ENCODE measurements at places on chromosomes 5 and 9. TPM values are rescaled to one million over a fixed set of nuclear protein-coding genes. Genes with fewer than 3 reads are reported as not detected.

SERF1A gene
- 7.0 TPM for total RNA-seq

GRCh38 chr5:178252258-178252657, 19.7 kb upstream of the PHYKPL start:
- no peak for DNase-seq

DNA sequence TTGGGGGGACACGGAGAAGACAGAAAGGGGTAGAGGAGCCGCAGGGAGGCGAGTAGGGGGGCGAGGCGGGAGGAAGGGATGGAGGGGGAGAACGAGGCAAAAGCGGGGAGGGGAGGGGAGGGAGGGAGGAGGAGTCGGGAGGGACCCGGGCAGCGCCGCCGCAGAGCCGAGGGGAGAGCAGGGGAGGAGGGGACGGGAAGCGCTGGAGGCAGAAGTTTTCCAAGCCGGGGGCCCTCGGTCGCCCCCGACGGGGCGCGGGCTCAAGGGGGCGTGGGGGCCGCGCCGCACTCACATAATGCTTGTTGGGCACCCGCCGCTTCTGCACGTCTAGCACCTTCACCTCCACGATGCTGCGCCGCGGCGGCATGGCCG, 353 bp downstream of the SH3PXD2B start:
- DNase-seq: no peak

- no peak for DNase-seq
Measured at GRCh38 chr5:117084067-117084466, 509.4 kb upstream of the SEMA6A start.

OTULINL gene
- total RNA-seq: 4.9 TPM

ARSK gene
- 4.1 TPM for total RNA-seq

NKD2 gene
- total RNA-seq: 2.8 TPM

HNRNPAB gene
- 83.4 TPM for total RNA-seq

FOXD4L4 gene
- not detected for total RNA-seq

NSD1 gene
- total RNA-seq: 33.6 TPM

- DNase-seq: no peak
Measured at GRCh38 chr9:98962861-98963260, 19.2 kb downstream of the COL15A1 start.

GFPT2 gene
- total RNA-seq: 13.3 TPM

DNA sequence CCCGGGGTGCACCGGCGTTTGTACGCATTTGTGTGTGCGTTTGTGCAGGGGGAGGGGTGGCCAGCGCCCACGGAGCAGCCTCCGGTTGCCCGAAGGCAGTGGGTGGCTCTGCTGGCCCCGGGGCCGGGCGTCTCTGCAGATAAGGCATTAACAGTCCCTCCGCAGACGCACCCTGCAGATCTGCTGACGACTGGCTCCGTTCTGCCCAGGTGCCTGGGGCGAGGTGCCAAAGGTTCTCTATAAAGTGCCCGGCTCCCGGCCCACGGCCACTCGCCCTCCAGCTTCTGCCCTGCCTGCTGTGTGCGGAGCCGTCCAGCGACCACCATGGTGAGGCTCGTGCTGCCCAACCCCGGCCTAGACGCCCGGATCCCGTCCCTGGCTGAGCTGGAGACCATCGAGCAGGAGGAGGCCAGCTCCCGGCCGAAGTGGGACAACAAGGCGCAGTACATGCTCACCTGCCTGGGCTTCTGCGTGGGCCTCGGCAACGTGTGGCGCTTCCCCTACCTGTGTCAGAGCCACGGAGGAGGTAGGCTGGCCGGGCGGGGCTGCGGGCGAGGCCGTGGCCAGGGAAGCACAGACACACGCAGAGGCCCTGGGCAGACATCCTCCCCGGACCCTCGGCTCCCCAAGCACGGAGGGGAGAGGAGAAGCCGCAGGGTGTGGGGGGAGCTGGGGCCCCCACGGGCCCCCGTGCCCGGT, at the start of gene SLC6A19:
SLC6A19 (plus strand) TSS at position 269 of the 699 bp plus-strand sequence; CDS start at position 325, 56 bp downstream.
- peak; percentile 32 for DNase-seq

DNA sequence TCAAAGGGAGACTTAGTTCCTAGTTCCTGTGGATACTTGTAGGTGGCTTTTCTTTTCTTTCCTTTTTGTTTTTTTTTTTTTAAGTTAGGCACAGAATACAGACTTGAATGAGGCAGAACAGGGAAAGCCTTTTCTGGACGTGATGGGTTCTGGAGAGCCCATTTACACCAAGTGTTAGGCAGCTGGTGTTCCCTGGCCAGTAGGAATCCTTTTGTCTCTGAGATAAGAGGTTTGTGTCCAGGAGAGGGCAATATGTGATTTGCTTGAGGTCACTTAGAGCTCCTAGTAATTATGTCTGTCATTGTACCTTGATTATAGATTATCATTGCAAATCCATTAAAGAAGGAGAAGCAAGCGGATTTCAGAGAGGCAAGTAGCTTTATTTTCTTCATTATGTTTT, 9.1 kb downstream of the MEGF10 start:
- no peak for DNase-seq

TTC16 gene
- 0.48 TPM for total RNA-seq

- DNase-seq: no peak
Measured at GRCh38 chr9:75019022-75019421, 9.1 kb downstream of the CARNMT1 start.

DNA sequence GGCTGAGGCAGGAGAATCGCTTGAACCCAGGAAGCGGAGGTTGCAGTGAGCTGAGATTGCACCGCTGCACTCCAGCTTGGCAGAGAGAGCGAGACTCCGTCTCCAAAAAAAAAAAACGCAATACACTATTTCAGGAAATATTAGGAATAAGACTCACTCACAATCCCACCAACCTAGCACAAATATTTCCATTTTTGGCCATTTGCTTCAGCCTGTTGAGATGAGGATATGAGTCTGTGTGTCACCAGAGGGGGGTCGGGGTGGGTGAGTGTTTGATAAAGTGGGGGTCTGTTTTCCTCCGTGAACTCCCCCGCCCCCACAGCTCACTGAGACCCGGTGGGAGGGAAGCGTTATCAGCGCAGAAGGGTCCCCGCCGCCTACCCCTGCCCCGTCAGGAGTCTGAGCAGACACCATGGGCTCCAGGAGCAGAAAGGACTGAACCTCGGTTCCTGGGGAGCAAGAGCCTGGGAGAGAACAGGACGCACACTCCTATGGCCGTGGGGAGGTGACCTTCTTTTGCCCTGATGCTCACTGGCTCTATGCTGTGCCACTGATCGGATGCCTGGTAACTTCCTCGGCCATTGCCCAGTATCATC, 153.8 kb upstream of the PHYKPL start:
- DNase-seq: no peak

GRCh38 chr5:1867114-1867814, 15.5 kb downstream of the IRX4 start:
- DNase-seq: no peak

DNA sequence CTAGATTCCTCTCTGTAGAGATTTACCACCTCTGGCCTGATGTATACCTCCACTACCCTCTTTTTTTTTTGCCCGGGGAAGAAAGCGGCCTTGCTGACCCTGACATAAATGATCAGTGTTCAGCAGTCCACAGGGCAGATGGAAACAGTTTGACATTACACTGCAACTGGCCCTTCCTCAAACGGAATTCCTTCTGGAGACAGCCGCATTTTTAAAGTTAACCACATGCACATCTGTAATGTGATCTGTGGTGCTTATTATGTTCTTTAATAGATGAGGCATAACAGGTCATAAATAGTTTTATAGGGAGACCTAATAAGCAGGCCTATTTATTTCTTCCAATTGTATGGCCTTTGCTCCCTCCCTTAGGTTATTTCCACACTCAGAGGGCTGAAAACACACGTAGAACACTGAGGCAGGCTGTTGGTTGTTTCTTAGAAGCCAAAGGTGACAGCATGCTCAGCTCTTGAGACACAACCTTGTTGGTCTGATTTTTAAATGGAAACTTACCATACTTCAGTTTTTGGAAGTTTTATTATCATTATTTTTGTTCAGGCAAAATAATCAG, 84.0 kb upstream of the APC start:
- no peak for DNase-seq

SAPCD2 gene
- total RNA-seq: 0.22 TPM

DNA sequence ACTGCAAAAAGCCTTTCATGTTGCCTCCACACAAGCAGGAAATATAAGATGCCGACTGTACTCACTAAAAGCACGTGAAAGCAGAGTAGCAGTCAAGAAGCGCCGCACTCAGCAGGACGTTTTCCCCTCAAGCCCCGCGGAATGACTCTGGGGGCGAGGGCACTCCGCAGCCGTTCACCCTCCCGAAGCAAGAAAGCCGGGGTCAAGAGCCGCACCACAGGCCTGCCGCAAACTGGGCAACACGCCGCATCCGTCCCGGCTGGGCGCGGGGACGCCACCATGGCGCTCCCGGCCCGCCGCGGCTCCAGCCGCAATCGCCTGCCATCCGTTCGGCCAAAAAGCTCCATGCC, 364 bp downstream of the RPS6 start:
- peak; percentile 64 for DNase-seq

DNA sequence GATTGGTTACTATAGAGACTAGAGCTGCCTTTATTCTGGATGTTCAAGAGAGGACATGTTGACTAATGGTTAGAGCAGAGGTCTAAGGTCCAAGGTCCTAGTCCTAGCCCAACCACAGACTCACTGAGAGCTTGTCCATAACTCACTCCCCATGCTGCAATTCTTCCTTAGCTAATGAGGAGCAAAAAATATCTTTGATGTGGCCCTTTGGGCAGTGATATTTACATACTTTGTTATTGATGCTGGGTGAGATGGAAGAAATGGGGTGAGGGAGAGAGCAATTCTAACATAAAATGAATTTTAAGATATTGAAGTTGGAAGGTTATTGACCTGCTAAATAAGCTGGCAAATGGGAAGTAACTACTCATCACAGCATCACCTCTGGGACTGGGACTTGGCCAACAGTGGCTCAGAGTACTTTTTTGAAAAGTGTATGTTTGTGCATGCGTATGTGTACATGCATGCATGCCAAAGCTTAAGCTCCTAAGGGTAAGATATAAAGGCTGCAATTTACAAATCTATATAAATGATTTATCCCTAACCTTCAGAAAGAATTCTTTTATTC, 58.0 kb upstream of the ANKRD55 start:
- no peak for DNase-seq

DNA sequence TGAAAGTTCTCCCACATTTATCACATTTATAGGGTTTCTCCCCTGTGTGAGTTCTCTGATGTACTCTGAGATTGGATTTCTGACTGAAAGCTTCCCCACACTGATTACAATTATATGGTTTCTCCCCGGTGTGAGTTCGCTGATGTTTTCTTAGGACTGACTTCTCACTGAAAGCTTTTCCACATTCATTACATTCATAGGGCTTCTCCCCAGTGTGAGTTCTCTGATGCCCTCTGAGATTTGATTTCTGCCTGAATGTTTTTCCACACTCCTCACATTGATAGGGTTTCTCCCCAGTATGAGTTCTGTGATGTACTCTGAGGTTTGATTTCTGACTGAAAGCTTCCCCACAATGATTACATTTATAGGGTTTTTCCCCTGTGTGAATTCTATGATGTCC, 36.3 kb downstream of the ZNF782 start:
- no peak for DNase-seq

DNA sequence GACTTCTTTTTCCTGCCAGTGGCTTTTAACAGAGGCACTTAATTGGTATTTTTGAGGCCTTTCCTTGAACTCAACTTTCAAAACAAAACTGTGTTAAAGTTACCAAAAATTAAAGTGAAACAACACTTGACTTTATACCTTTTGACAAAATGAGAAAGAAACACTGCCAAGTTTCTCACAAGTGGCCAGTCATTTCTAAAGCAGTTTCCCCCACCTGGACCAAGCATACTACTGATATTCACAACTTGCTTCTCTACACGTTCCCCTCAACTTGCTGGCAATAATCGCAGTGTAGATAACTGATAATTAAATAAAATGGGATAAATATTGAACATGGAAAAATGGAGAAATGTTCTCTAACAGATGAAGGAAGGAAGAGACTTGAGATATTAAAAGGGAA, 135.7 kb downstream of the TLR4 start:
- DNase-seq: no peak

- DNase-seq: no peak
Measured at GRCh38 chr5:994272-994607, 14.4 kb upstream of the NKD2 start.

- DNase-seq: no peak
Measured at GRCh38 chr5:76367623-76368371, 35.3 kb upstream of the IQGAP2 start.

DNA sequence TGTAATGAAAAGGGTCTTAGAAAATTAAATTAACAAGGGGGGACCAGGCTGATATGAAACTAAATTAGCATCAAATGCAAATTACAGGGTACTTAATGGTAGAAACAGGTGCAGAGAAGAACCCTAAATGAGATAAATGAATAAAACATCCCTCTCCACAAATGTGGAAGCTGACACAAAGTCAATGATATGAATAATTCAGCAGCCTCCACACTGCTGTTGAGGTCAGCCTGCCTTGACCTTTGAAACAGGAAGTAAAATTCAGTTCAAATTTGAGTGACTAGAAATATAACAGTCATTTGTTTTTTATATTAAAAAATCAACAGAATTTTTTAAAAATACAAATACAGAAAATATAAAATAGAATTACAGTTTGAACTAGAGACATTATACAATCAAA, 40.0 kb downstream of the EBF1 start:
- DNase-seq: no peak

DNA sequence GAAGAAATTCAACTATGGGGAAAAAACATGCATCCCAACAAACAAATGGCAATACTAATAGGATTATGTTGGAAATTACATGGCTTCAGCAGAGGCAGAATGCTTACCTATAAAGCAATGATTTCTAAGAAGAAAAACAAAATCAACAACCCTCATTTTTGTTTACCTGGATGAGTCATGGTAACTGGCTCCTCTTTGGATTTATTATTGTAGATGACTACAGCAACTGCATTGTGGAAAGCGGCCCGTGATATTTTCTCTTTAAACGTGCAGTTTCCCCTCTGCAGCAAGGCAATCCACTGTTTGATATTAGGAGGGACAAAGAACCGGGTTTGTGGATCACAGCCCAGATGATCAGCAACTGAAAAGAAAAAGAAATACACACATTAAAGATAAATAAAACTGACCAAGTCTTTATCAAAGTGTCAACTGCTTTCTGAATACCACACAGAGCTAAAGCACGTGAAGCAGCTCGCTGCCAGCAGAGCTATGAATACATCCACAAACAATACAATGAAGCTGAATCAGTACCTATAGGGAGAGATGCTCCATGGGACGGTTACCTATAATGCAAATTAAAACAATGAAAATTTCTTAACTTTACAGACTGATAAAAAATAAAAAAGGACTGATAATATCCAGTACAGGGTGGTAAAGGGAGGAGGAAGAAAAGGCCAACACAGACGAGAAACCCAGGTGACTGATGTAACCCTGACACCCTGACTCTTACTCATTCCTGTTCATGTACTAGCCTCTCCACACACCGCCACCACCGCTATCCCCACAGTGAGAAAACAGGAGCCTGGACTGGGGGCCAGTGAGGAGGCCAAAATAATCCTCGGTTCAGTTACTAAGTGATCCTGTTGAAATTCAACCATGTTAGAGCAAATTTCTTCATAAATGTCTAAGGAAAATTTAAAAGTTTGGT, 31.0 kb downstream of the RNF130 start:
- DNase-seq: no peak

Measured in Right ventricle myocardium superior (tissue), 1 donor.